Stimulated activated CD4-positive, alpha-beta T cell treated with anti-CD3 and anti-CD28 coated beads, Interleukin-15, amount 100 ng/mL, for 1 hour (primary cell): ENCODE measurements at places on chromosomes 11 and 22.

GRCh38 chr11:44625759-44626523 lies 60.5 kb downstream of the CD82 start:
- DNase-seq = no peak

- DNase-seq = no peak
Observed at GRCh38 chr11:12587333-12587991, 86.8 kb upstream of the TEAD1 start.

GRCh38 chr11:30364837-30365482 lies 42.1 kb downstream of the ARL14EP start:
- DNase-seq = no peak

- DNase-seq = no peak
Observed at GRCh38 chr11:75667831-75668450, 897 bp downstream of the MAP6 start.

GRCh38 chr11:118198370-118198769 lies 21.9 kb upstream of the SCN2B start:
- peak; percentile 80 for DNase-seq

- DNase-seq = no peak
Observed at GRCh38 chr22:35887296-35887875, 141.2 kb downstream of the RBFOX2 start.

DNA sequence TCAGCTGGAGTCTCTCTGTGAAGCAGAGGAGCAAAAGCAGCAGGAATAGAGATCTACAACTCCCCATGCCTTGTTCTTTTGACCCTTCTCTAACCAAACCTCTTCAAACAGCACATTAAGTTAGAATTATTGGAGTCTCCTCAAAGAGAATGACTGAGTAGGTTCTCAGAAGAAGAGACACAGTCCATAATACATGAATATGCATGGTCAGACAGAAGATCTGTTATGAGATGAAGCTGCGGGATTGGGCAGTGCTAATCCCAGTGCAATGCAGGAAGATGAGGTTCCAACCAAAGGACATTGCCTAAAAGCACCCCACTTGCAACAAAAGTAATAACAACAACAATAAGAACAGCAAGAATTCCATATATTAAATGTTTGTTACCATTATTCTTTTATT lies 887.9 kb upstream of the TENM4 start:
- no peak for DNase-seq

- no peak for DNase-seq
Observed at GRCh38 chr22:40674274-40674673, 5.0 kb upstream of the MCHR1 start.

DNA sequence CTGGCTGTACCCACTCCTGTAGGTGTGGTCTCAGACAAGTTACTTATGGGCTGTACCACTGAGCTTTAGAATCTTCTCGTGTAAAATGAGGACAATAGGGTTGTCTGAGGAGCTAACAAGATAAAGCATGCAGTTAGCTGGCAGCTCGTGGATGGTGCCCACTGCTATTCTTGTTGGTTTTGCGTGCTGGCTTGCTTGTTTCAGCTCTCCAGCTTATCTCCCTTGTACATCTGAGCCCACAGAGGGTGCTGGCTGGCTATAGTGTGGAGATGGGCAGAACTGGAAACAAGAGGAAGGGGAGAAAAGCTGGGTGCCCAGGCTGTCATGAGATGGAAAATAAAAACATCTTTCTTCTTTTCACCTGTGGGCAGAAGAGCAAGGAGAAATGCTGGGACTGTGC lies 46.5 kb upstream of the GALNT18 start:
- DNase-seq = no peak

DNA sequence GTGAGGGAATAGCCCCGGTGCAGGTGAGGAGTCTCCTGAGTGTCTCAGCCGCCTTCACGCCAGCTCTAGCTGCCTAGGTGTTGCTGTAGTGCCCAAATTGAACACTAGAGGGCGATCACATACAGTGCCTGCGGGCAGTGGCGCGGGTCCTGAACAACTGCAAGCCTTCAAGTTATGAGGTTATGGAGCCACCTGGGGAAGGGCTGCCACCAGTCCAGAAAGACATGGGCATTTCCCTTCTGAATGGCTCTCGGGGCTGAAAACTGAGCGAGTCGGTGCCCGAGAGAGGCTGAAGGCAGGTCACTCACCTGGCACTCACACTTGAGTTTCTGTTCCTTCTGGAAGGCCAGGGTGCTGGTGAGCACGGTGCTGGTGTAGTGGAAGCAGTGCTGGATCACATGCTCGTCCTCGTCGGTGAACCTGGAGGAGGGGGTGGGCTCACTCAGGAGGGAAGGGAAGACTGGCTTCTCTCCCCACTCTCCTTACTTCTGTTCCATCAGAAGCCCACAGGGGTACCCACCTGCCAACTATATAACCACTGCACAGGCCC lies 88.4 kb downstream of the PDE2A start:
- DNase-seq = peak; percentile 29

DNA sequence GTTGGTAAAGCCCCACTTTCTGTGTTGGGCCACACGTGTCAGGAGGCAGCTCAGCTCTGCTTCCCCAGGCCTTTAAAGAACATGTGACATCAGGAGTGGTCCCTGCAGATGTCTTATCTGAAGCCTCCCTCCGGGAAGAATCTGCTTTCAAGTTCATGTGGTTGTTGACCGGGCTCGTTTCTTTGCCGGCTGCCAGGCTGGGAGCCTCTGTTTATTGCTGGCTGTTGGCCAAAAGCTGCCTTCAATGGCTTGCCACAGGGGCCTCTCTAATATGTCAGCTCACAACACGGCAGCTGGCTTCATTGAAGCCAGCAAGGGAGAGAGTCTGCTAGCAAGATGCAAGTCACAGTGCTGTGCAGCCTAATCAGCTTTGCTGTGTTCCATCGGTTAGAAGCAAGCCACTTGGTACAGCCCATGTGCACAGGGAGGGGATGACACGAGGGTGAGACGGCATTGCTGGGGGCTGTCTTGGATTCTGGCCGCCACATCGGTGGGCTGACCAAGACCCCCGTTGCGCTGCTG lies 14.6 kb downstream of the MRGPRF start:
- DNase-seq = no peak

- no peak for DNase-seq
Observed at GRCh38 chr11:116257092-116257491, 515.7 kb downstream of the BUD13 start.

- DNase-seq = no peak
Observed at GRCh38 chr11:78752494-78752893, 177.8 kb upstream of the NARS2 start.

GRCh38 chr11:36155124-36155561 lies 134.1 kb downstream of the COMMD9 start:
- no peak for DNase-seq

DNA sequence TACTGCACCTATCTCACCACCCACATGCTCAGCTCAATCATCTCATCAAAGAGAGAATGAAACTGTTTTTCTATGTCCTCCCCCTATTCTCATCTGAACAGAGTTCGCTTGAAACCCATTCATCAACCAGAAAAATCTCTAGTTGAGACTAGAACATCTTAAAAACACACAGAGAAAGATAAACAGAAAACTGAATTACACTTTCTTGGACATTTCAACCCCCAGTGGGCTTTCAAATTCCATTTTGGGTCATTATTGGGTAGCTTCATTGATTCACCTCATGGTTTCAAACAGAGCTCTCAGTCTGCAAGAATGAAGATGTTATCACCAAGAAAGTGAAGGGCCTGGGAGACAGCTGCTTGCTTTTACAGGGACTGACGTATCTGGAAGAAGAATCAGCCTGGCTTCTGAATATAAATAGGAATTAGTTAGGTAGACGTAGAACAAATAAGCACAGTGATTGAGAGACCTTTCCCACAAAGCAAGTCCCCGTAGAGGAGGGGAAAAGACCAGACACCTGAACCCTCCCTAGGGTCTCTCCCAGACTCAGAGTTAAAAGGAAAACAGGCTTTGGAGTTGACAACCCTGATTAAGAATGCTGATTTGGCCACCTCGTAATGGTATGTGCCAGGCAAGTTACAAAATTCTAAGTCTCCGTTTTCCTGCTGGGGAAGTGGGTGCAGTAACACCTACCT lies 155.7 kb downstream of the BBOX1 start:
- no peak for DNase-seq

DNA sequence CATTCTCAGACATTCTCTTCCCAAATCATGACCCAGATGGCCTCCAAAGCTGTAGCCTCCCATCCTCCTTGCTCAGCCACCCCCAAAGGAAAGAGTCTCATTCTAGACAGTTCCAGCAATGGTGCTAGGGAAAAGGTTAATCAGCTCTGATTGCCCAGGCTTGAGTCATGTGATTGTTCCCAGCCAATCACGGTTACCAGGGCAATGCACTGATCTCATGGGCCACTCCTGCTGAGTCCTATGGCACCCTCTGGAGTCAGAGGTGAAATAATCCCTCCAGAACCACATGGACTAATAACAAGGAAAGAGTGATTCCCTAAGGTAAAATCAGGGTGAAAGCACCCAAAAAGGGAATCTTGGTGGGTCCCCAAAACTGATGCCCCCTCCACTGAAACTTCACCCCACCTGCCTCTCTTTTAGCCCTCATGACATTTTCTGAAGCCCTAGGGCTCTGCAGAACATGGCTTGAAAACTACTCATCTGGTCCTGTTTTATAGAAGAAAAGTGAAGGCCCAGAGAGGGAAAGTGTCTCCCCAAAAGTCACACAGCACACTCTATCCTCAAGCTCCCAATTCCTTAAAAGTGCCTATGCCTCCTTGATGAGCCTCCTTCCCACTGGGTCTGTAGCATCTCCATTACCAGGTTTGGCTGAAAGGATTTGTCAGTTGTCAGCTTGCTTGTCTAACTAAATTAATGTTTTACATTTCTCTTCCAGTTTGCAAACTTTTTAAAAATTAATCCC lies 203.7 kb downstream of the MN1 start:
- no peak for DNase-seq

DNA sequence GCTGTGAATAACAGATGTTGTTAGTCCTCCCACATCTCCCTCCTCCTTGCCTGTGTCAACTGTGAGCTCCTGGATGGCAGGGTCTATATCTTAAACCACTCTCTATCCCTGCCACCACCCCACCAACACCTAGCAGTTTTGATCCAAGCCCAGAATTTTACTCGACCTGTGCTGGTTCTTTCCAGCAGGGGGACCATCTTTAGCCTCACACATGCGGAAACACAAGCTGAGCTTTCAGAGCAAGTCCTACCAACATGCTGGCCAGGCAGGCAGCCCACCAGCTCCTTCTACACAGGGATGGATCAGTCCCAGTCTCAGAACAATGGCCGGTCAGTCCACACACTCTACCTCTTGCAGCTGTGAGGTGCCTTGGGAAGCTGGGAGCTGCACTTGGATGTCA lies 231.5 kb downstream of the NXPE2 start:
- DNase-seq = no peak

GRCh38 chr11:90243534-90243933 lies 20.7 kb upstream of the CHORDC1 start:
- no peak for DNase-seq

DNA sequence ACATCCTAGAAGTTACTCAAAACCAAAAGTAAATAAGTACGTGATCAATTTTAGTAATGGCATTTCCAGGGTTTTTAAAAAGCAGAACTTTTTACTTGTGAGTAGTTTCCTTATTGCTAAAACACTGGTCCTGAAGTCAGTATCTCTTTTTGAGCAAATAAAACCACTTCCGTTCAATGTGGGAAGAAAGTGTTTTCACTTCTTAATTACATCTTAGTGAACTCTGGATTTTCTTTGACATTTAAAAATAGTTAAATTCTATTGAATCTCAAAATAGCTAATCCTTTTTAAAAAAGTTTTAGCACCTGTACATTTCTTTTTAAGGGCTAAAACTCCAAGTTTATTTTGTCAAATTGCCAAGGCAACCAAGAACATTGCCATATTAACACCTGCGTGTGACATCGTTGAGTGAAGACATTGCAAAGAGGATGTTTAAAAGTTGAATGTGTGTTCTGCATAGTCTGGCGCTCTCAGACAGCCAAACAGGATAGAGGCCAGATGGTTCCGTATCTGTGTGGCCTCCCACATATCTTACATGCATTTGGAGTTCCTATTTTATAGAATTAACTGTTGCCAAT lies 17.2 kb upstream of the OR5B21 start:
- no peak for DNase-seq
